EH (cell line): ENCODE measurements at places on chromosomes 1 and 21.
A peak's percentile ranks its signal among the peaks of the same experiment; 100 is the strongest.

- peak; percentile 94 for DNase-seq
Observed at GRCh38 chr1:55833529-55834091, 618.4 kb upstream of the USP24 start.

- DNase-seq: peak; percentile 79
Observed at GRCh38 chr1:209900734-209901133, 37.3 kb upstream of the SYT14 start.

GRCh38 chr1:27045973-27046558 lies 33.4 kb upstream of the TENT5B start:
- peak; percentile 60 for DNase-seq

- no peak for DNase-seq
Observed at GRCh38 chr1:8232036-8232757, 85.7 kb upstream of the SLC45A1 start.

- no peak for DNase-seq
Observed at GRCh38 chr1:10308001-10308400, 90.9 kb upstream of the PGD start.

GRCh38 chr1:67597336-67597735 lies 87.7 kb upstream of the GADD45A start:
- no peak for DNase-seq

GRCh38 chr1:245019910-245020486 lies 134.8 kb upstream of the KIF26B start:
- DNase-seq: no peak

DNA sequence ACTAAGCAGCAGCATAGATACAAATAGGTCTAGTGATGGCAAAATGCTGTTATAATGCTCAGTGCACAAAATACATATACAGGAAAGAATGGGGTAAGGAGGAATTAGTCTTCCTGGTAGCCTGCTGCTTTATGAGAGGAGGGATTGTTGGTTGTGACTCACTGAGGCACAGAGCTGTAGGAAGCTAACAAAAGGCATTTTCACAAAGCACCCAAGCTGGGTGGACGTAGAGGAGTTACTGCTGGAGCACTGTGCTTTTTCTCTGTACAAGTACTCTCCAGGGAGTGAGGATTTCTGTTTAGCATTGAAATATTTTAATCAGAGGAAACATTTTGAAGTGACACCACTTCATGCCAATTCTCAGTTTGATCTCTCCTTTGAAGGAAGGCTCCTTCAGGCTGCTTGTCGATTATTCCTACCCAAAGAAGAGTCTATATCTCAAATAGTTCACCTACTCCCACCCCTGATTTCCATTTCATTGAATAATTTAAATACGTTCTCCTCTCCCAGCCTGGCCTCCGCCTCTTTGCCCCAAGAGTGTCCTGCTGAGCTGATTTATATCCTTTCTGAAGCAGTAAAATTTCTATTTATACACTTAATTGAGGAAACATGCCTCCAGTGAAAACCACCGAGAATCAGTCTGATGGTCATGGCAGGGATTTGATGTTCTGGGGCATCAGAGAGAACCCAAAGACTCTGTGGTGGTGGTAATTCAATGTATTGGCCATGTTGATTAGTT lies 271.9 kb downstream of the HHAT start:
- DNase-seq: peak; percentile 63

- DNase-seq: no peak
Observed at GRCh38 chr1:204917802-204918201, 47.1 kb downstream of the NFASC start.

GRCh38 chr21:46352913-46353312 lies 29.0 kb downstream of the PCNT start:
- no peak for DNase-seq

GRCh38 chr1:10051656-10052055 lies 18.9 kb downstream of the UBE4B start:
- no peak for DNase-seq

DNA sequence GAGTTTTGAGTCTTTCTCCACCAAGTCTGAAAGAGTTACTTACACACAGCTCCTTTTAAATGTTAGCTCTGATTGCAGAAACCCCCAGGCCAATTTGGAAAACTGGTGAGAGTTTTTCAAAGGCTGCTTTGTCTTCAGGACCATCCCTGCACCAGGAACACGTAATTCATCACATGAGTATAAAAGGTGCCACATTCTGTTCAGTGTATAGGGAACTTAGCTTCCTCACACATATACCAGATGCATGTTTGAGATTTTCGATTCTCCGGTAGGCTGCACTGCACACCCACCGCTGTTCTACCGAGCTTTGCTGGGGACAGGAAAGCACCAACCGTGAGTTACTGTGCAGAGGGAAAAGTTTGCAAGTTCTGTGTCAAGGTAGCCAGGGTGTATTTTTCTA lies 28.3 kb upstream of the KCNK2 start:
- DNase-seq: no peak

GRCh38 chr1:116814926-116815723 lies 60.9 kb downstream of the CD2 start:
- DNase-seq: no peak

DNA sequence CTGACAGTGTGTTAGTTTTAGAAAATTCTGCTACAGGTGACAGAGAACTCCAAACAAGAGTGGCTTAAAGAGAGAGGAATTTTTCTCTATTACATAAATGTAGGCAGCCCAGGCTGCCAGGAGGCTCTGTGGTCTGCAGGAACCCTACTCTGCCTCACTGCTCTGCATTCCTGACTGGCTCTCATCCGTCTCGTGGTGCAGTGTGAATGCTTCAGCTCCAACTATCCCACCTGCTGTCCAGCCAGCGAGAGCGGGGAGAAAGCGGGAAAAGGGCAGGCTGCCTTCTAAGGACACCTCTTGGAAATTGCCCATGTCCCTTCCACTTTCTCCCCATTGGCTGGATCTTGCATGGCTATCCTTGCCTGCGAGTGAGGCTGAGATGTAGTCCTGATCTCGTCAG lies 131.3 kb downstream of the PEX14 start:
- DNase-seq: no peak

DNA sequence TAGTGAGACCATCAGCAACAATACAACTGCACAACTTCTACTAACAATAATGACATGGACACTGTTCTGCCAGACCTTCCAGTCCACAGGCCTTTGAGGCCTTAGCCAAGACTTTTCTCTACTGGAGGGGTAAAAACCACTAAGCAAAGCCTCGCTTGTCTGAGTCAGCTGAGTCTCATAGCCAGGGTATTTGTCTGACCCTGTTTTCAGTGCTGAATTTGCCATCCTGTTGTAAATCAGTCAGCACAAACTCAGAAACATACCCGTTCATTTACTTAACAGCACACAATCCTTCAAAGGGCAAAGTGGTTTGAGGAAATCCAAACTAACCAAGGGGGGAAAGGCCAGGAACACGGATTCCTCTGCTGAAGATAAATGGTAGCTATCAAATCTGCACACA lies 537.8 kb downstream of the SMYD3 start:
- DNase-seq: peak; percentile 97

- DNase-seq: peak; percentile 7
Observed at GRCh38 chr1:59569198-59569597, 245.6 kb upstream of the HOOK1 start.

- DNase-seq: no peak
Observed at GRCh38 chr21:22898051-22898665, 1899.9 kb downstream of the NCAM2 start.

DNA sequence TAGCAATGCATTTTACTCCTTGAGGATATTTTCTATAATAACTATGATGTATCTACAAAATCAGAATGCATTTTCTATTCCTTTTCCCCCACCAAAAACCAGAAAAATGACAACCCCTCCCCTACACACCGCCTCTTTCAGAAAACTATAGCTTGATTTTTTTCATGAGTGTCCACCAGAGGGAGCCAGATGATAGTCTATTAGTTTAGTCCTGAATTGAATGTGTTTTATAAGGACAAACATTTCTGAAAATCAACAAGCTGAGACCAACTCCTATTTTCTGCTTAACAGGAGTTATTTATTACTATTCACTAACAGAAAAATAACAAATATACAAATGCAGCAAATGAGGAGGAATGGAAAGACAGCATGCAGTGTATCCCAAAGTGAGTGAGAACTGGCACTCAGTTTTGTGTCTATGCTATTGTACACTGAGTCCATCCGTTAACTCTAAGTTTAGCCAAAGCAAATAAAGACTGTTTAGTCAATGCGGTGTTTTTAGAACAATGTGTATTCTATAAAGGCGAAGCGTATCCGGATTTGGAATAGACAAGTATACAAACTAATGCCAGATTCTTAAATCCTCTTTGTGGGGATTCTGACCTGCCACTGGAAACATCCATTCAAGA lies 182.6 kb downstream of the VAV3 start:
- DNase-seq: peak; percentile 58

- peak; percentile 99 for DNase-seq
Observed at GRCh38 chr21:35779690-35780570, 280.4 kb downstream of the SETD4 start.

GRCh38 chr1:93036672-93037071 lies 42.4 kb upstream of the MTF2 start:
- no peak for DNase-seq

GRCh38 chr1:160767395-160768294 lies 28.3 kb upstream of the LY9 start:
- DNase-seq: peak; percentile 23

DNA sequence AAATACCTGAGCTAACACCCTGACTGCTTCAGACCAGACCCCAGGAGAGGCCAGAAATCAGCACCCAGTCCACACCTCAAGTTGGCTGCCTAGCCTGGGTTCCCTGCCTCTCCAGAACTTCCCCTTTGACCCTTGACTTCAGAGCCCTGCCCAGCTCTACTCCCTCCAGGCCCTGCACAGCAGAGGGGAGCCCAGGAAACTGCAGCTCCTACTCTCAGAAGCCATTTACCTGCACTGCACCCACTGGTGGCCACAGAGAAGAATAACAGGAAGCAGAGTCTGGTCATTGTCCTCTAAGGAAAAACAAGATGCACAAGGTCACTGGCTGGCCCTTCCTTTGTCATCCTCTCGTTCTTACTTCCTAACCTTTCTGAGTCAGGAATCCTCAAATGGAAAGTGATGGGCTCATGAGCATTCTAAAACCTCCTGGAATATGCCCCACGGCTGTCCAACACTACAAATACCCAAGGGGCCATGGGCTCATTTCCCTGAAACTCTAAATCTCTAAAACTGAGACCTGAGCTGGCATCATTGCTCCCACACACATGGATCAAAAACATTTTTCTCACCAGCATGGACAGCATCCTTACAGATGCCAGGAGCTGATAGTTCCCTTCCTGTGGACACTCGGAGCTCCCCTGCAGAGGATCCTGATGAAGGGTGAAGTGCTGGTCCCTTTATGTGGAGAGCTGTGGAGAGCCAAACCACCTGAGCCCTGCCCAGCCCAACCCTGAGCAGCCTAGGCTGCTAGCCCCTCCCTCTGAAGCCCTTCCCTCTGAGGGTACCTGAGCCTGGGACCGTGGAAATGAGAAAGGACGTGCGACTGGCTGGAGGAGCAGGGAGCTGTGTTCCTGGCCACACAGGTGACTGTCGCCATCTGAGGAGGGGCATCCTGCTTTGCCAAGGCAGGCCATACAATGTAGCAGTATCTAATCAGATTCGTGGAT lies at the start of gene ITLN2:
Gene ITLN2 (minus strand): TSS at position 652 of the 947 bp plus-strand sequence. CDS start 68 bp downstream, at position 584.
- peak; percentile 47 for DNase-seq

- DNase-seq: no peak
Observed at GRCh38 chr1:19710825-19711611, 46.3 kb downstream of the HTR6 start.

- no peak for DNase-seq
Observed at GRCh38 chr1:5920201-5920600, 72.0 kb downstream of the NPHP4 start.

DNA sequence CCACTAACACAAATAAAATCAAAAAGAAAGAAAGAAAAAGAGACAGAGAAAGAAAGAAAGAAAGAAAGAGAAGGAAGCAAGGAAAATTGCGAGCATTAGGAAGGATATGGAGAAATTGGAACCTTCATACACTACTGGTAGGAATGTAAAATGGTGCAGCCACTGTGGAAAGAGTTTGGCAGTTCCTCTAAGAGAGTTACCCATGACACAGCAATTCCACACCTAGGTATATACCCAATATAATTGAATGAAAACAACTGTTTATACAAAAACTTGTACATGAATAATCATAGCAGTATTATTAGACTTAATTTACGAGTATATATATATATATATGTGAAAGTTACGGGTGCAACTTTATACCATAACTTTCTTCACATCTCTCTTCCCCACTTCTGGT lies 4.1 kb upstream of the LYPD8 start:
- no peak for DNase-seq

DNA sequence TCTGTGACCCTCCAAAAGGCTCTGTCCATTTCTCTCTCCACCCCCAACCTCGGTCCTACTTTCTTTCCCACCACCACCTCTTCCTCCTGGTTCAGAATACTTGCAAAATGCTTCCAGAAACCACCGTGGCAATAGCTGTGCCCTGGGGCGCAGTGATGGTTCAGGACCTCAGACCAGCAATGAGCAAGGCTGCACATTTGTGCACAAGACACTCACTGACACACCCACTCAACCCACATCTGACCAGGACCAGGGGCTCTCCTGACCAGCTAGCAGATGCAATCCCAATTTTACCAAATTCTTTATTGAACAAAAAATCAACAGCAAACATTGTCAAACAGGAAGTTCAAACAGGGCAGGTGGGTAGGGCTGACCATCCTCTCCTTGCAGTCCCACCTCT lies 25.7 kb downstream of the SPOCD1 start:
- peak; percentile 38 for DNase-seq

- no peak for DNase-seq
Observed at GRCh38 chr1:207808322-207808705, 56.5 kb downstream of the CD46 start.

- DNase-seq: no peak
Observed at GRCh38 chr1:49199564-49199963, 422.9 kb upstream of the BEND5 start.

- DNase-seq: no peak
Observed at GRCh38 chr1:69413129-69413528, 154.6 kb upstream of the LRRC7 start.

GRCh38 chr21:16280686-16281091 lies 550.9 kb downstream of the USP25 start:
- no peak for DNase-seq

DNA sequence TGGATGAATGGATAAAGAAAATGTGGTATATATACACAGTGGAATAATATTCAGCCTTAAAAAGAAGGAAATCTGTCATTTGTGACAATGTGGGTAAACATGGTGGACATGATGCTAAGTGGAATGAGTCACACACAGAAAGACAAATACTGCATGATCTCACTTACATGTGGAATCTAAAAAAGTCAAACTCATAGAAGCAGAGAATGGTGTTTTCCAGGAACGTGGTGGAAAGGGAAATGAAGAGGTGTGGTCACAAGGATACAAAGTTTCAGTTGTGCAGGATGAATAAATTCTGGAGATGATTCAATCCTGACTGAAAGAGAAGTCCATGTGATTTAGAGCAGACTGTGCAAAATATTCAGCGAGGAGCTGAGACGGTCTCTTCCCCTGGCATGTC lies 56.6 kb downstream of the RYR2 start:
- DNase-seq: no peak
